ENCODE measurements at places on chromosomes 1 and 21.

DNA sequence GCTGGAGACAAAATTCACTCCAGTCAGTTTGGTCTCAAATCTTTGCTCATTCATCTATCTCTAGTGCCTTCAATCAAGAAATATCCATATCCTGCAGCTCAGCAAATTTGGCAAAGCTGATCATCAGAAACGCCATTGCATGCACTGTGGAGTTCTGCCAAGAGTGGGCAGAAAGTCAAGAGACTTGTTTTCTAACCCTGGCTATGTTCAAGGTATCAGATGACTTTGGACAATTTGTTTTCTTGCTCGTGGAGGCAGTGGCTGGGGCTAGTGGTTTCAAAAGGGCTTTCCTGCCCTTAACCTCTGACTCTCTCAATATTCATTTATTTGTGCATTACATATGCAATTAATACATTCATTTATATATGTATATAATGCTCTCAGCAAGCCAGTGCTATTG is 12.8 kb upstream of the LRRC52 start:
- no peak for DNase-seq

- DNase-seq: no peak
Observed at GRCh38 chr1:3550511-3551289, 60.6 kb downstream of the MEGF6 start.

- DNase-seq: no peak
Observed at GRCh38 chr21:33064623-33065390, 5.1 kb upstream of the OLIG1 start.

GRCh38 chr1:156388174-156389137 is 19.4 kb downstream of the RHBG start:
- DNase-seq: no peak

GRCh38 chr1:1189111-1189510 is 15.4 kb downstream of the TTLL10 start:
- DNase-seq: no peak

GRCh38 chr1:154628121-154628405 is 20.1 kb upstream of the ADAR start:
- no peak for DNase-seq

- DNase-seq: no peak
Observed at GRCh38 chr1:81551946-81552345, 248.8 kb upstream of the ADGRL2 start.

DNA sequence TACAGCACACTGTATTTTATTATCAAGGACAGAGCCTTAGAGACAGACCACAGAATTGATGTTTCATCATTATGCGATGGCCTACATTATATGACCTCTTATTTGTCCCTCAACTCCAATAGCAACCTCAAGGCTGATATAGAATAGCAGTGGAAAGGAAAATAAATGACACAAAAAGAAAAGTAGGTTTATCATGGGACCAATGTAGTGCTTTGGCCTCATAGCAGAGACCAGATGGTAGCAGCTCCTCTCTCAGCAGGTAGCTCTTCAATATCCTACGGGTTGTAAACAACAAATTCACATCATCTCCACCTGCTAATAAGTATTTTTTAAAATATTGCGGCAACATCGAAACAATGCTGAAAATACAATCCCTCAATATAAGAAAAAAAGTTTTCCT is 25.2 kb downstream of the ANP32E start:
- no peak for DNase-seq

- DNase-seq: no peak
Observed at GRCh38 chr21:42266971-42267556, 48.1 kb downstream of the ABCG1 start.

DNA sequence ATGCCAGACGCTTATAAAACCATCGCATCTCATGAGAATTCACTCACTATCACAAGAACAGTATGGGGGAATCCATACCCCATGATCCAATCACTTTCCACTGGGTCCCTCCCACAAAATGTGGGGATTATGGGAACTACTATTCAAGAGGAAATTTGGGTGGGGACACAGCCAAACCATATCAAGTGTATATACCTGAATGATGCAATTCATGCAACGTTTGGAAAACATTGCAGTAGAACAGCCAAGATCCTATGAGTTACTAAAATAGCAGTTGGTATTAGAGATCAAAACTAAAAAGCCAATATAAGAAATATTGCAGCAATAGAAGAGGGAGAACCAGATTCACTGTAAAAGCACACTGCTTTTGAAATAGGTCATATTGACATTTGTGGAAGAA is 1543.9 kb upstream of the B3GALT2 start:
- DNase-seq: no peak

DNA sequence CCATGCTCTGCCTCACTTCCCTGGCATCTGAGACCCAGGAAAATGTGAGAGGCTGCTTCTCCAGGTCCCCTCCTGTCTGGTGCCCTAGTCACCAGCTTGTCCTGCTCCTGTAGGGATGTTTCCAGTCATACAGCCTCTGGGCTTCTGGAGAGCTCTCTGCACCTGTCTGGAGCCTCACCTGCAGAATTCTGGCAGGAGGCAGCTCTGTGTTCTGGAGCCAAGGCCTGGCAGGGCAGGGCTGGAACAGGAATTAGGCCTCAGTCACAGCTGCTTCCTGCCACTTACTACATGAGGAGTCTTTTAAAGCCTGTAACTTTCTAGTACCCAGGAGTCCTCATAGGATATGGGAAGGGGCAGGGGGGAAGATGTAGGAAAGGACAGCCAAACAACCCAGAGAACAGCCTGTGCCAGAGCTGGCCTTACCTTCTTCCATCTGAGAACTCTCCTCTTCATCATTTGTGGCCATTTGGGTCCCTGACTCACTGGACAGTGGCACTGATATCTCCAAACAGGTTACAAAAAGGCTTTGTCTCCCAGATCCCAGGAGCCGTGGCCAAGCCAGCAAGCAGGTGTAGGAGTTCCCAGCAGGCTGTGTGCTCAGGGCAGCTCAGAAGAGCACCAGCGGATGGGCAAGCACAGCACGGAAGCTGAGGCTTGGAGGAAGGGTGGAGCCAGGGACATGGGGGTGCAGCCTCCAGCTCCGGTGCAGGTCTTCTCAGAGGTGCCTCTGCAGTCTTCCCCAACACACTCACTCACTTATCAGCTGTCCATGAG is 31.4 kb upstream of the ARTN start:
- DNase-seq: no peak

DNA sequence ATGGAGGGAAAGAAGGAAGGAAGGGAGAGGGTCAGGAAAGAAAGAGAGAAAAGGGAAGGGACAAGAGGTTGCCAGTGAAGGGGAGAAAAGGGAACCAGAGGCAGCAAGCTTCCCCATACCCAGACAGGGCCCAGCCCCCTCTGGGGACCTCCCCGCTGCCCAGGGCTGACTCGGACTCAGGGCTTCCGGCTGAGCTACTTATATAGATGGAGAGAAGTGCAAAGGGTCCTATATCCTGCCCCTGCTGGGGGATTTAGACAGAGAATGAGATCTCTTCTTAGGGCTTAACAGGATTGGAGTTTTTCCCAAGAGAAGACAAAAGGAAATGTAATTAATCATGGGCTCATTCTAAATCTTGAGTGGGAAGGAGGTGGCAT is at the start of gene ETV3L:
Gene ETV3L, minus strand, starts transcription at position 176 of the 377 bp plus-strand sequence. CDS start 285 bp downstream, outside the sequence.
- DNase-seq: no peak

Measured in effector CD8-positive, alpha-beta T cell (primary cell).